Uterus (tissue), 4 donors: ENCODE measurements at places on chromosomes 7 and 10. TPM values are rescaled to one million over a fixed set of nuclear protein-coding genes. Genes with fewer than 3 reads are reported as not detected.

The AGBL3 gene
- total RNA-seq = 9.3 TPM

The FAM13C gene
- total RNA-seq = 24.9 TPM

The CCDC146 gene
- total RNA-seq = 12.8 TPM

The SPDYE6 gene
- not detected for total RNA-seq

The KBTBD2 gene
- 35.9 TPM for total RNA-seq

The MKX gene
- 5.7 TPM for total RNA-seq

The BLNK gene
- total RNA-seq = 0.67 TPM

The ABCC2 gene
- total RNA-seq = 1.0 TPM

The GNG11 gene
- 62.2 TPM for total RNA-seq

The CREB3L2 gene
- 24.7 TPM for total RNA-seq

The LRRC17 gene
- 2.0 TPM for total RNA-seq

The CH25H gene
- total RNA-seq = not detected

The HOXA10 gene
- 50.5 TPM for total RNA-seq

The TRIM8 gene
- 96.8 TPM for total RNA-seq

The CALHM3 gene
- total RNA-seq = not detected

The LDB3 gene
- 0.97 TPM for total RNA-seq

The CYP2C9 gene
- total RNA-seq = not detected

The CLEC5A gene
- total RNA-seq = not detected

The DAGLB gene
- total RNA-seq = 16.7 TPM

The GPR141 gene
- 1.8 TPM for total RNA-seq

The AKR1C4 gene
- not detected for total RNA-seq

The ALOX5 gene
- 32.5 TPM for total RNA-seq

The LIPN gene
- total RNA-seq = not detected

The PLAC9 gene
- 91.7 TPM for total RNA-seq

The TUBB8 gene
- total RNA-seq = not detected

The SLIT1 gene
- not detected for total RNA-seq

The TYW1B gene
- total RNA-seq = 20.0 TPM

The CPXM2 gene
- 48.2 TPM for total RNA-seq

The GLUD1 gene
- total RNA-seq = 115 TPM
